ENCODE measurements at places on chromosomes 12 and 14. TPM values are rescaled to one million over a fixed set of nuclear protein-coding genes. Genes with fewer than 3 reads are reported as not detected.

DNA sequence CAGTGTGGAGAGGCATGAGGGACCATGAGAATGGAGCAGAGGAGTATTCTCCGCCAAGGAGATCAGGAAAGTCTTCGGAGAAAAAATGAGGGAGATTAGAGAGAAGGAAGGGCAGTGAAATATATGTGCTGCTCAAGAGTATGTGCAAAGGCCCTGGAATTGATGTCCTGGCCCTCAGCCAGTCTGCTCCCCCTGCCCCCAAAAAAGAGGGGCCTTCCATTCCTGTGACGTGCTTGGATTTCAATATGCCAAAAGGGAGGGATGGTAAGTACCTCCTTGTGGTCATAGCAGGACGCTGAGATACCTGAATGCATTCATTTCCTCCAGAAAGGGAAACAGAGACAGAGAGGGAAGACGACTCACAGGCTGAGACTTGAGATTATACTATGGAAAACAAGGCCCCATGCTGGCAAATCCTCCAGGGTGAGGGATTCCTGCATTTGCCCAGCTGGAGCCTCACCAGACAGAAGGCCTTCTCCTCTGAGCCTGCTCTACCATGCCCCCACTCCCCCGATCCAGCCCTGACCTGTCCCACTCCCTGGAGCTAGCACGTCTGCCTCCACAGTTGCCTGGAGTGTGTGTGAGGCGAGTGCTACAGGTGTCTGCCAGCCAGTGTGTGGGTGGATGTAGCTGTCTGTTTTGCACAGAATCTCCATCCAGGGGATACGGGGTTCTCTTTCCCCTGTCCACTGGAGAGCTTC lies 3.9 kb upstream of the RARG start:
- no peak for DNase-seq

- no peak for DNase-seq
These were observed 223.2 kb downstream of the PPM1H start for GRCh38 chr12:62711631-62712241.

DNA sequence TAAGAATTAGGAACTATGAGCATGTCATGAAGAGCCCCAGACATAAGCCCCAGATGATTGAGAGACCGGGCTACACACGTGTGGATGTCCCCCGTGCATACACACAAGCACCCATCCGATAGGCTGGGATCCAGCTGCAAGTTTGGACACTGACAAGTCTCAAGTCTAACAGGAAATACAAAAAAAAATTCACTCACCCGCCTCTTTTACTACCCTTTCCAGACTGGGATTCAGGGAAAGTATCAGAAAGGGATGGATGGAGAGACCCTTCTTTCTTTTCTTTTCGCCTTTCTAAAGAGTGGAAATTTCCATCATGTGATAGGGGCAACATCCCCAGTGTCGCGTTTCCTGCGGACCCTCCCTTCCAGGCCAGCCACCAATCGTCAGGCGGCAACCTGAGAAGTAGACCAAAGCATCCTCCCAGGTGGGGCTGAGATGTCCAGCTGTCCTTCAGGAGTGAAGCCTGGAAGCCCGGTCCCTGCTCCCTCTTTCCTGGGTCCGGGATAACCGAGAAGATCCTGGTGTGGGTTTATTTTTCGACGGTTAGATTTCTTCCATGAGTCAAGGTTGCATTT lies 6.4 kb upstream of the SLC38A4 start:
- DNase-seq: no peak

The DAO gene
- not detected for total RNA-seq

- DNase-seq: no peak
These were observed 5.8 kb downstream of the TROAP start for GRCh38 chr12:49328816-49329215.

DNA sequence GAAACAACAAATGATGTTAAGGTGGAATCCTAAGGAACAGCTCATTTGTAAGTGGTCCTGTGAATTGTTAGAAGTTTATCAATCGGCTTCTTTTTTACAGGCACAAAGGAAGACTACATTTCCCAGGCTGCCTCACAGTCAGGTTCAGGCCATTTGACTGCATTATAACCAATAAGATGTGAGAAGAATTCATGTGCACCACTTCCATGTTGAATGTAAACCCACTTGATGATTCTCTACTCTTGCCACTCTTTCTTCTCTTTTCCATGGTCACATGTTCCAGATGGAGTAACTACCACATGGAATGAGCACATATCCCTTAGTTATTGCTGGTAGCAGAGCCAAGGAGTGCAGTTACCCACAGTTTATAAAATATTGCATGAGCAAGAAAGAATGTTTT lies 67.1 kb upstream of the GZMB start:
- DNase-seq: no peak

DNA sequence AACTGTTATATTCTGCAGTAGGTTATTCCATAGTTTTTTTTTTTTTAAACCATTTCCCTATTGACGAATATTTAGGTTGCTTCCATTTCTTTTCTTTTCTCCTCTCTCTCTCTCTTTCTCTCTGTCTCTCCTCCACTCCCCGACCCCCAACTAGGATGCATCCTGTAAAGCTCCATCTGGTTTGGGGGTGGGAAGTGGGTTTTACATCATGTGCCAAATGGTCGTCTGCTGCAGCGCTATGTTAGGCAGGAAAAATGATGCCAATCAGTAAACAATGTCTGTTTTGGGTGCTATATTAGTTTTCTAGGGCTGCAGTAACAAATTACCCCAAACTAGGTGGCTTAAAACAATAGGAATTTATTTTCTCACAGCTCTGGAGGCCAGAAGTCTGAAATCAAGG lies 465.0 kb downstream of the AACS start:
- DNase-seq: no peak

DNA sequence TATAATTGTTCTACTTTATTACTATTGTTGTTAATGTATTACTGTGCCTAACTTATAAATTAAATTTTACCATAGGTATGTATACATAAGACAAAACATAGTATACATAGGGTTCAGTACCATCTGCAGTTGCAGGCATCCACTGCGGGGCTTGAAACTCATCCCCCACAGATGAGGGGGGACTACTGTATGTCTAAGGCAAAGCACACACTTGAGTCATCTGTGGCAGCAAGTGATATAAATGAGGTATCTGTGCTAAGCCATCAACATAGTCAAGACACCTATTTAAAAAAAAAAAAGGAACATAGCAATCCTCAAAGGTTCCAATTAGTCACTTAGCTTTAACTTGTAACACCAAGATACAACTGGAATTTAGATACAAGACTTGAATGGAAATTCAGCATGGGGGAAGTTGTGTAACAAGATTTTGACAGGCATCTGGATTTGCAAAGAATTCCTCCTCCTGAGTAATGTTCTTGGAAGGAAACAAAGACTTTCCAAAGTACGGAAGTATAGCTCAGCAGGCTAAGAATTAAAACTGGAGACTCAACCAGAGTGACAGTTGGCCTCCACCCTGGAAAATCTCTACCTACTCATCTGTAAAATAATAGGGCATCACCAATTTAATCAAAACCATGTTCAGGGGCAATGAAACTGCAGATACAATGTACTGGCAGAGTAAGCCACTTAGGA lies 14.9 kb downstream of the DCAF5 start:
- DNase-seq: no peak

- DNase-seq: no peak
These were observed 19.1 kb upstream of the PGF start for GRCh38 chr14:74974364-74975058.

- no peak for DNase-seq
These were observed 65.8 kb downstream of the GALNT16 start for GRCh38 chr14:69325646-69326265.

The MYH6 gene
- not detected for total RNA-seq

The GPRC5A gene
- 28.7 TPM for total RNA-seq

The LYZ gene
- total RNA-seq: 0.07 TPM

GRCh38 chr12:58932806-58933681 lies 12.7 kb upstream of the LRIG3 start:
- DNase-seq: no peak

DNA sequence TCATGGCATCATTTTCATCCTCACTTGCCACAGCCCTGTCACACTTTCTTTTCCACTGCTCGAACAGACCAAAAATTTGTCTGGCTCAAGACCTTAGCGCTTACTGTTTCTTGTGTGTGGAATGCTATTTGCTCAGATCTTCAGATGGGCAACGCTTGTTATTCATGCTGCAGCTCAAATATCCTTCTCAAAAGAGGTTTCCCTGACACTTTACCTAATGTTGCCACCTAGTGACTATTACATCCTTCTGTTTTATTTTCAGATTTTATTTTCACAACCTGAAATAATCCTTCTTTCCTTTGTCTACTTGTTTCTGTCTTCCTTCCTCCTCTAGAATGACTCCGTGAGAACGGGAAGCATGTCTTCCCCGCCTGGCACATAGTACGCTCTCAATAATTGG lies 5.6 kb downstream of the FBXO33 start:
- DNase-seq: peak; percentile 21

GRCh38 chr14:50397390-50398188 lies 908 bp upstream of the CDKL1 start:
- DNase-seq: no peak

The PPP1R1A gene
- total RNA-seq: 3.4 TPM

DNA sequence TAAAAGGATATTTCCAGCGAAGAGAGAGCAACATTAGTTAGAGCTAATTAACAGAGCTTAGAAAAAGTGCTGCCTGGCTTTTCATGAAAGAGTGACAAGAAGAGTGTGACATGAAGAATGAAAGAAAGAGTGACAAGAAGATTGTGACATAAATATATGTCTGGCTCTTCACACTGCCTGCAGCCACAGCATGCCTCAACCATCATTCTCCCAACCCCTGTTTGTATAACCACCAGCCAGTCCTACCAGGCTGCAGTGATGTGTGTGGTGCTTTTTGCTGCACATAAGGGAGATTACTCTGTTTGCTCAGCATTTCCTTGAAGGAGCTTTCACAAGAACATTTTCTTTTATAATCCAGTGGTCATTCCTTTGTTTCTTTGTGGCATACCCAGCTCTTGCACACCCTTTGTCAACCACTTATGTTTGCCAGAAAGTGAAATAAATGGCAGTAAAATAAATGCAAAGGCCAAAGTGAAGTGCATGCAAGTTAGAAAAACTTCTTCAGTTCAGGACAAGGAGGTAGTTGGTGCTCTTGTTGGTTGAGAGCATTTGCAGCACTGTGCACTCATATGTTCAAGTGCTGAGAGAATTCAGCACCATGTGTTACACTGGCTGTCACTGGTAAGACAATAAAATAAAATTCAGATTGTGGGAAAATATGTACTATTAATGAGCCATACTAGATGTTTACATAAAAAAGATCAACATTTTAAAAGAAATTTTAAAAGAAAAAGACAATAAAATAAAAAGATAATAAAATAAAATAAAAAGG lies 50.6 kb downstream of the KIF21A start:
- DNase-seq: no peak

- DNase-seq: no peak
These were observed 126.0 kb downstream of the CHST11 start for GRCh38 chr12:104582739-104583138.

DNA sequence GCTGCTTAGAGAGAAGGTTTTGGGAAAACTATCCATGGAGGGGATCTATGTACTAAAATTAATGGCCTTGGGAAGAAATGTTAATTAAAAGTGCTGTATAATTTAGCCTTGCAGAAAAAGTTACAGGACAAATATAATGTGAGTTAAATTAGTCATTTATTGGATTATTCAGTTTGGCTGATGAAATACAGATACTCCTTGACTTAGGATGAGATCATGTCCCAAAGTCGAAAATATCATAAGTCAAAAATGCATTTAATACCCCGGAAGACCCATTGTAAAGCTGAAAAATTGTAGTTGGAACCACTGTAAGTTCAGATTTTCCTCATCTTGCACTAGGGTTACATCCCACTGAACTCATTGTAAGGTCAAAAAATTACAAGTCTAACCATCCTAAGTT lies 9.7 kb downstream of the RTRAF start:
- no peak for DNase-seq

GRCh38 chr12:9109737-9110491 lies 5.8 kb downstream of the A2M start:
- DNase-seq: no peak

DNA sequence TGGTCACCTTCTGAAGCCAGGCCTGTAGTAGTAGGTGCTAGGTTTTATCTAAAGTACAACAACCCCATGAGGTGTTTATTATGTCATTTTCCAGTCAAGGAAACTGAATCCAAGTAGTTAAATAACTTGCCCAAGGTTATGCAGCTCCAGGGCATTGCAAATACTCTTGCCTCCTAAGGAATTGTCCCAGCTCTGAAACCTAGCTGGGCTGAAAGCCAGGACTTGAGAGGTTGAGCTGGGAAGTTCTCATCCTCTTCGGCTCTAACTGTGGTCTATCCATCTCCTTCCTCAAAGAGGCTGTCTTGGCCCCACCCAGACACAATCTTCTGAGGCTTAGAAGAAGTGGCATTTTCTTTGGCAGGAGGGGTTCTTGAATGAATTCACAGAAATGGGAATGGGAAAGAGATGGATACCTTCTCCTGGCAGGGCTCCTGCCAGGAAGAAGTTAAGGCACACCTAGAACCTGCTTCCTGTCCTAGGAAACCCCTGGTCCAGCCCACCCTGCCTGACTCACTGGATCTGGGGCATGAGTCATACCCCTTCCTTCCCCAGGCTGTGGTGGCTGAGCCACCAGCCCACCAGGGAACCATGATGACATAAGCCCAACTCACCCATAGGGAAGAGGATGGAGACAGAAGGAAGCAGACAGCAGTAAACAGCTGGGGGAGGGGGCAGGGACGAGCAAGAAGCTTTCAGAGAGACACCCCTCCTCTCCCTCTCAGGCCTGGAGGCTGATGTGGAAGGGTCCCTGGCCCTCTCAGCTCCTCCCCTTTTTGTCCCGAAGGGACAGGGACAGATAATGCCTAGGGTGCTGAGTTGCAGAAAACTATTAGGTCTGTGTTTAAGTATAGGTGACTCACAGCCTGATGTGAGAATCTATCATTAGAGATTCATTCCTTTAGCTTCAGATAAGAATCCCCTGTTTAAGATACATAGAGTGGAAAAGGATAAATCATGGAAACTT lies 2.1 kb upstream of the PLEK2 start:
- DNase-seq: peak; percentile 74

- no peak for DNase-seq
These were observed 47.3 kb upstream of the TMED10 start for GRCh38 chr14:75223664-75224154.

DNA sequence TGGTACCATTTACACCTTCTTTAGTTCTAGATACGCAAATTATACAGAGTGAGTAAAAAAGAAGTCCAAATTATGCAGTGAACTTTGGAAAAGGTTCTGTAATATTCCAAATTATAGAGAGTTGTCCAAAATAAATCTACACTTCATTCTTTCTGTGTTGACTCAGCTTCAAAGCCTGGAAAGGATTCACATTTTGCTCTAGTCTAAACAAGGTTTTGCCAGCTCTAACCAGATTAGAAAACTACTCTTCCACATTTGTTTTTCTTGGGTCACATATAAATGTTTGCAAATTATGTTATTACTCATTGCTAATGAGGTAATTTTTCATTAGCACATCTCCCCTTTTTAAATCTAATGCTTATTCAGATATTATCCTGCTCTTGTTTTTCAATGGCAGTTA lies 1562.4 kb upstream of the SEL1L start:
- no peak for DNase-seq

GRCh38 chr12:96034621-96035282 lies 635 bp downstream of the LTA4H start:
- DNase-seq: no peak

Measured in kidney epithelial cell (primary cell).